ENCODE measurements at places on chromosomes 2 and 18. TPM values are rescaled to one million over a fixed set of nuclear protein-coding genes. Genes with fewer than 3 reads are reported as not detected.

Gene LCT
- polyA plus RNA-seq, result not detected

Gene B4GALT6
- 6.5 TPM for polyA plus RNA-seq

Gene FBLN7
- polyA plus RNA-seq, result 5.0 TPM

Gene GMPPA
- 33.7 TPM for polyA plus RNA-seq

Gene GPC1
- 2.9 TPM for polyA plus RNA-seq

Gene FAM124B
- polyA plus RNA-seq, result 2.7 TPM

Gene FSHR
- 4.0 TPM for polyA plus RNA-seq

Gene TMEM169
- polyA plus RNA-seq, result 0.24 TPM

Gene ANKRD39
- polyA plus RNA-seq, result 14.1 TPM

Gene CYBRD1
- polyA plus RNA-seq, result 147 TPM

Gene CNNM4
- polyA plus RNA-seq, result 7.1 TPM

Gene TUBA3E
- polyA plus RNA-seq, result 0.07 TPM

Gene ADGRF3
- 0.06 TPM for polyA plus RNA-seq

DNA sequence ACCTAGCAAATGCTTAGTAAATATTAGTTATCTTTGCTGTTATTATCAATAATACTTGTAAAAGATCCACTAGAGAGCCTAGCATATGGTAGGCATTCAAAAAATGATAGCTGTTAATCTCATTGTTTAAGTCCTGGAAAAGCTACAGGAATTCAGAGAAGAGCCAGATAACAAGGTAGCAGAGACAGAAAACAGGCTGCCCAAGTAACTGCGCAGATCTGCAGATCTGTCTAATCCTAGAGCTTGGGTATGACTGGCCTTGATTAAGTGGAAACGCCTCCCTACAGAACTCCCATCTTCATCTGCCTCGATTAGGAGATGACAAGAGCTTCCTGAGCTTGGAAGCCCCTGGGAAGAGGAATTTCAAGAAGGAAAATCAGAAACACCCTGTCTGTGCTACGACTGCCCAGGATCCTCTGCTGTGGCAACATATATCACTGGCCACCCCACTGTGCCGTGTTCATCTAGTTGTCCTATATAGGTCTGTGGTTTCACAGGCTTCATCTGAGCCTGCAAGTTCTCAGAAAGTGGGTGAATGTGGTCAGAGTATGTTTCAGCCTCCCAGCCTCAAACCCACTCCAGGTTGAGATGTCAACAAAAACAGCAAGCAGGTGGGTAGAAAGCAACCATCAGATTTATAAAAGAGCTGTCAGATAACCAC, 151.5 kb upstream of the PKDCC start:
- DNase-seq, result no peak

DNA sequence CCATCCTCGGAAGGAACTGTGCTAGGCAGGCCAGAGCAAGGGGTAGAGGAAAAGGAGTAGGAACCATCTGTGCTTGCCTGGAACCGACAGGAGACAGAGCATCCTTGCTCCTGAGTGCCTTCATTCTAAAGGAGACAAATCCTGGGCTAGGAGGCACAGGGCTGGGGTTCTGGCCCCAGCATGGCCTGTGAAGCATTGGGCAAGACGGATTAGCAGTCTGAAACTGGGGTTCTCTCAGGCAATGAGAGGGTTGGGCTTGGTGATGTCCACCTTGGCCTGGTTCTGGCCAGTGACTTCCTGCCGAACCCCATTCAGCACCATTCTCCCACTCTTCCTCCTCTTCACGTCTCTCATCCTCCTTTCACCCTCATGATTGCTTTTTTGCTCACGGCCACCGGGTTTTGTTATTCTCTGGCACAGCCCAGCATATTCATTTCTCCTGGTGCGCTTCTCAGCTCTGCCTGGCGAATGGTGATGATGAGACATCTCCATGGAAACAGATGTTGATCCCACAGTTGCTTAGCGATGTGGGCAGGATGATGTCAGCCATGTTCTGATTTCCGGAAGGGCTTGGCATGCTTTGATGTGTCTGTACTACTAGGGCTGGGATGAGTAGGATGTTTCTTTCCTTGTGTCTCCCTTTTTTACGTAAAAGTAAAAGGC, 127.7 kb downstream of the CAPN13 start:
- no peak for DNase-seq

- DNase-seq, result no peak
Measured at GRCh38 chr18:66167829-66168684, 417.2 kb downstream of the CDH7 start.

GRCh38 chr2:232976666-232977437, 36.2 kb downstream of the NGEF start:
- no peak for DNase-seq

DNA sequence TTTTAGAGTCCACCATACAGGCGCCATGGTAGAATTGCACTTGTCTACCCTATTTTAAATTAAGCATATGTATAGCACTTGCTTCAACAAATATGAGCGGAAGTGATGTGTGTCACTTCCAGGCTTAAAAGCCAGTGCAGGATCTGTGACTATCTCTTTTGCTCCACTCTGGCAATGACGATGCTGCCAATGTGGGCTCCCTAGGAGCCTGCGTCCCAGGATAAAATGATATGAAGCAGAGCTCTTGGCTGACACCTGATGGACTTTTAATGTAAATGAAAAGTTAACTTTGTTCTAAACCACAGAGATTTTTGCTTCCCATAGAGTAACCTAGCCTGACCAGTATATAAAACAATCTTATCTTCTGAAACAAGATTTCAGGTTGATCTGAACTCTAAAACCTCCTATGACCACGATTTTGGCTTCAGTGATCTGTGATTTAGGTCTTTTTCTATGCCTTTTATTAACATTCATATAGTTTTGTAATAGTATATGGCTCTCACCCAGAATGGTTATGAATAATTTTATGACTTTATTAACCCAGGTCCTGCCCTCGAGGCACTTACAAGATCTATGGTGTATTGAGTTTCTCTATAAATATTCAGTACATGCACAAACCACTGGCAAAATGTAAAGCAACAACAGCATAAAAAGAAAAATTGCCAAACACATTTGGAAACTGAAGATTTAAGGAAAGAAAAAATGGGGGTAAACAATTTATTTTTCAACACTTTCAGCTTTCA, 422.5 kb upstream of the PIK3C3 start:
- no peak for DNase-seq

DNA sequence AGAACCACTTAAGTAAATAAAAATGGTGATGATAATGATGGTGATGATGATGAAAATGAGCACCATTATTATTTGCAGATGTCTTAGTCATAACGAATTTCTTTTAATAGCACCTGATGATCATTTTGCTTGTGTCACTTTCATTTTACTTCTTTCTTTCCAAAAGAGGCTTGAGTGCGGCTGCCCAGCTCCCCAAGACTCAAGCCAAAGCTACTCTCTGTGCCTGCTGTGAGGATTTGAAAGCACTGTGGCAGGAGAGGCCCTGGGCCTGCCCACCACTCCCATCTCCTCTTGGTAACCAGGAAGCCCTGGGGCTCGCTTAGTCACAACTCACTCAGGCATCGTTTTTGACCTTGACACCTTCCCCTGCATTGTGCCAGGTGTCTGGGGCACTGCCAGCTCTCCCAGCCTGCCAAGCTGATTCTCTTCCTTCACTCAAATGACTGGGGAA, 41.2 kb downstream of the RPL37A start:
- DNase-seq, result no peak

DNA sequence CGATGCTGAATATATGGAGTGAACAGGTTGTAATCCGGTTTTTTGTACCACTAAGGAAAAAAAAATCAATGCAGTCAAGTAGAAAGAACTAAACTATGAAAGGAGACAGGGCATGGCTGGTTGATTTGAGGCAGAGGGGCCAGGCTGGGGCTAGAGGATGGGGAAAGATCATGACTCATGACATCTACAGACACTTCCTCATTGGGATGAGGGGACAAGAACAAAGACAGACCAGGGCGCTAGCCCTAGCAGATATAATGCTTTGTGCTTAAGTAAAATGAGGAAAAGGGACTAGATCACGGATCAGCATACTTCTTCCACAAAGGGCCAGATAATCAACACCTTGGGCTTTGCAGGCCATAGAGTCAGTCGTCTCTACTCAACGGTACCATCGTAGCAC, 55.8 kb downstream of the ST6GAL2 start:
- DNase-seq, result no peak

DNA sequence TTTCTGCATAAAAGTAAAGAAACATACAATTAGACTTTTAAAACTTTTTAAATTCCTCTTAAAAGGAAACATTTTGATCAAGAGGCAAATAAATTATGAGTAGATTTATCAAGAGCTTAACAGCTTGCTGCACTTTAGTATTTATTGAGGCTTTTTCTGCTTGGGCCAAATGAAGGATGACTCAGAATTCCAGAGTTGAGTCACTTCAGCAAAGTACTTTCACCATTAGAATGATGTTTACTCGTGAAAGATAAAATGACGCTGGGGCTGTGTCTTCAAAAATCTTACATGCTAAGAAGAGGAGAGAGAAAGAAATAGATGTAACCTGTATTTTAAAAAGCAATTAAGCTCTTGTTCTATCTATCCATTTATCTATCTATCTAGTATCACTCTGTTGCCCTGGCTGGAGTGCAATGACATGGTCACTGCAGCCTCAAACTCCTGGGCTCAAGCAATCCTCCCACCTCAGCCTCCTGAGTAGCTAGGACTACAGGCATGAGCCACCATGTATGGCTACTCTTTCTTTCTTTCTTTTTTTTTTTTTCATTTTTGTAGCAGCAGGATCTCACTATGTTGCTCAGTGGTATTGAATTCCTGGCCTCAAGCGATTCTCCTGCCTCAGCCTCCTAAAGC, 75.3 kb upstream of the RIOK3 start:
- DNase-seq, result no peak

- DNase-seq, result no peak
Measured at GRCh38 chr2:81894451-81894990, 1590.0 kb upstream of the LRRTM1 start.

- DNase-seq, result peak; percentile 51
Measured at GRCh38 chr18:25349131-25349925, 2.6 kb downstream of the ZNF521 start.

GRCh38 chr2:211161236-211161635, 604.8 kb downstream of the CPS1 start:
- no peak for DNase-seq

GRCh38 chr18:12770469-12771219, 67.8 kb downstream of the PSMG2 start:
- DNase-seq, result no peak

GRCh38 chr2:177201919-177202346, 10.7 kb upstream of the HNRNPA3 start:
- no peak for DNase-seq

DNA sequence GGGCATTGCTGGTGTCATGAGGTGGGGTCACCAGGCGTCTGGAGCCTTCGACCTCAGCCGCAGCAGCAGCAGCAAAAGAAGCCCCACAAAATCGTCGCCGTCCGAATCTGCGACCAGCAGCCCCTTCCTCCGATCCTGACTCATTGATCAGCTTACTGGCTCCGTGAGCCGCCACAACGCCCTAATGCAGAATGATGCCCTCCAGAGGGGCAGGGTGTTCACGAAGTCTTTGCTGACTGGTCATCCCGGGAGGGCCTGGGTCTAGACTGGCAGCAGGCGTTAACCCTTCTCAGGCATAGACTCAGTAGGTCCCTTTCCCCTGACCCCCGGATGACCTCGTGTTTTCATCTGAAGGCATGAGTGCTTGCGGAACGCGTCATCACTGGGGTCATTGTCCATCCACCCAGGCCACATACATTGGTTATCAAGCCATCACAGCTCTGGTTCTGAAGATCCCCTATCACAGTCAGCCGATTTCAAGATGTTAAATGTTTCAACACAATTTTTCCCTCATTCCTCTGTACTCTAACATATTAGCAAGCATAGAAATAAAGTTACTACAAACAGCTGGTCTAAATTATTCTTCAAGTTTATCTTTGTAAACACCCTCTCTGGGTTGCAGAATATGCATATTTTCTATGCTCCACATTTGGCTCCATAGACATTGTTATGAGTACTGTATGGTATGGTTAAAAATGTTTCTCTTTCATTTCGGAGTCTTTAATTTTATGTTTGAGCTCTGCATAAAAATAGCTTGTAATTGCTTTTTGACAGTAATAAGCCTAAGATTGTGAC, 83.3 kb upstream of the SALL3 start:
- DNase-seq, result no peak

All from ovary (tissue), 10 donors.